Activated naive CD8-positive, alpha-beta T cell treated with anti-CD3 and anti-CD28 coated beads for 36 hours (primary cell): ENCODE measurements at places on chromosomes 3 and 15.

GRCh38 chr3:13528217-13528867, 20.6 kb upstream of the FBLN2 start:
- no peaks in the 10 kb centered on the region for H3K36me3 ChIP-seq
- H3K27me3 ChIP-seq: no peaks in the 10 kb centered on the region
- no peak overlapping the region for H3K27ac ChIP-seq
- H3K4me1 ChIP-seq: no peaks in the 10 kb centered on the region
- no peak overlapping the region for H3K4me3 ChIP-seq
- no peak for DNase-seq

- no peaks in the 10 kb centered on the region for H3K4me1 ChIP-seq
- H3K27me3 ChIP-seq: no peaks in the 10 kb centered on the region
- no peaks in the 10 kb centered on the region for H3K36me3 ChIP-seq
- no peak overlapping the region for H3K27ac ChIP-seq
Observed at GRCh38 chr3:22996920-22997571, 206.1 kb upstream of the UBE2E2 start.

DNA sequence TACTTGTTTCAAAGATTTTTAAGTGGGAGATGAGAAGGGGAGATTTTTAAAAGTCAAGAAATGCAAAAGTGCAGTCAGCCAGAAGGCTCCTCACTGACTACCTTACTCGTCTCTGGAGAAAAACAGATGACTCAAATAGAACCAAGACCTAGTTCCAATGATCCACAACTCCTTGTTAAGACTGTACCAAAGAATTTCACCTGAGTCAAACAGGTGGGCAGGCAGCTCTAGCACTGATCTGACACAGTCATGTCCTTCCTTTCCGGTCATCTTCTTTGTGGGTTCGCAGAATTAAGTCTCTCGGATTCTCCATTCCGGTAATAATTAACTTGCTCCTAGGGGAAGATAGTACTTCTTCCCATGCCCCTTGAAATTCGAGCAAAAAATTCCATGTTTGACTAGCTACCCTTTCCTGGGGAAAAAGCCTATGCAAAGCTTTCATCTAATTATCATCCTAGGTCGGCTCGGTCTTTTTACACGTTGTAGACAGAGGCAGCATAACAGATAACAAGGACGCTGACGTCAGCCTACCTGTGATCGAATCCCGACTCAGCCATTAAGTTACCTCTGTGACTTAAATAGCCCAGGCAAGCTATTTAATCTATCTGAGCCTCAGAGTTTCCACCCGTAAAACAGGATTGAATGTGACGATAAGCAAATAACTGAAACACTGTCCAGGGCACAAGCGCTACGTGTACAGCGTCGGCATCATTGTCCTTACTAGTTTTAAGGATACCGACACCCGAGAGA, 758 bp downstream of the SELENOK start:
- peaks cover 6% of the 10 kb centered on the region for H3K27me3 ChIP-seq
- peak; percentile 31 for DNase-seq
- H3K27ac ChIP-seq: peak overlapping the region; percentile 97
- peaks cover 42% of the 10 kb centered on the region for H3K4me1 ChIP-seq
- peaks cover 50% of the 10 kb centered on the region for H3K36me3 ChIP-seq
- H3K4me3 ChIP-seq: peak overlapping the region; percentile 91

DNA sequence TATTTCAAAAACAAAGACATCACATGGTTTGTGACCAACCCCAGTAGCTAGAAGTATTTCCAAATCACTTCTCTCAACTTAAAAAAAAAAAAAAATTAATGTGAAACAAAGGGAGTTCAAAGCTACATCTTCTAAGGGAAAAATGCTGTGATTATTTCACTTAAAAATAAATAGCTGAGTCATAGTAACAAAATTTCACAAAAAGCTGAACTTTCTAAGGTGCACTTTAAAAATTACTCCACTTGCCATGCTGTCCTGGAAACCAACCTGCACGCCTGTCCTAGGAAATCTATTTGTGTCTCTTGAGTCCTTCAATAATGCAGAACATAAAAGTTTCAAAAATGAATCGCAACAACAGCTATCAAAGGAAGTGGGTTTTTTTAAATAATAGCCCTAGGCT, 1.8 kb downstream of the ACAP2 start:
- H3K27ac ChIP-seq: peak overlapping the region; percentile 91
- peak overlapping the region; percentile 89 for H3K4me3 ChIP-seq
- H3K27me3 ChIP-seq: no peaks in the 10 kb centered on the region
- H3K36me3 ChIP-seq: peaks cover 4% of the 10 kb centered on the region
- no peak for DNase-seq

DNA sequence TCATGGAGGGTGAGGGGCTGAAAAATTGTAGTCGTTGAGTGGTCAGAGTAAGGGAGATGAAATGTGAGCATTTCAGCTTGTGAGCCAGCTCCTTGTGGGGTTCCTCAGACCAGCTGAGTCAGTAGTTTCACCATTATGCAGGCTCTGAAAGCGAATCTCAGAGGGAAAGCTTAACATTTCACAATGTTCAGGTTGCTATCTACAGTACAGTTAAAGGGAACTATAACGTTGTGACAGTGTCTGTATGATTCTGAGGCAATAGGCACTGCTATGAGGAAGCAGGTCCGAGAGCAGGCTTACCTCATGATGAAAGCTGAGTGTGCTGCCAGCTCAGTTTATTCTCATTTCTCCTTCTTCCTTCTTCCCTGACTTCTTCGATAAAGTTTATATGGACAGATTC, 469.6 kb downstream of the EDEM1 start:
- no peaks in the 10 kb centered on the region for H3K4me1 ChIP-seq
- no peak overlapping the region for H3K4me3 ChIP-seq
- no peak overlapping the region for H3K27ac ChIP-seq
- no peak for DNase-seq
- no peaks in the 10 kb centered on the region for H3K27me3 ChIP-seq
- H3K36me3 ChIP-seq: no peaks in the 10 kb centered on the region

DNA sequence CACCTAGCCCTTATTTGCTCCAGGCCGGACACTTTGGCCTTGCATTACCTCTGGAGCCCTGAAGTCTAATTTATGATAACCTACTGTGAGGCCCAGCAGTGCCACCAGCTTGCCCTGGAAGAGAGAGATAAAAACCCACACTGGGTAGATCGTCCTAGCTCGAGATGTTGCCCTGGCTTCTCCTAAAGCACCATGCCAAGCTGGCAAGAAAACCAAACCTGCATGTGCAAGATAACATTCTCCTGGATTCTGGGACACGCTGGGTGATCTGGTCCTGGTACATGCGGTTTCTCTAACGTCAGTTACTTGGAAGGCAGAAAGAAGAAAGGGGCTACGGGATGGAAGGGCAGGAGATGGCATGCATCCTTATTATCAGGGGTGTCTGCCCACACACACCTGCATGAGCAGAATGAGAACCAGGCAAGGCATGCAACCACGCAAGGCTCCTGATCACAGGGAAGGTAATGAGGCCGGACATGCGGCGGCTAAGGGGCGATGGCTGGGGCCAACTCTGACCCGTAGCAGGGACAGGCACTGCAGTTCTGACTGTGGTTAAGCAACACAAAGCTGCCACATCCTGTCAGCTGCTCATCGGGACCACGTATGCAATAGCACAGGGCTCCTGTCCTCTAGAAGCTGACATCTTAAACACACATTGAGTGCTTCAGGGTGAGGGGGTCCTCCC, 73.0 kb downstream of the OXNAD1 start:
- H3K27ac ChIP-seq: peak overlapping the region; percentile 83
- DNase-seq: peak; percentile 54
- no peaks in the 10 kb centered on the region for H3K27me3 ChIP-seq
- peak overlapping the region; percentile 42 for H3K4me3 ChIP-seq
- peaks cover 68% of the 10 kb centered on the region for H3K36me3 ChIP-seq

- peaks cover 4% of the 10 kb centered on the region for H3K27me3 ChIP-seq
- H3K4me1 ChIP-seq: peaks cover 23% of the 10 kb centered on the region
- no peak overlapping the region for H3K27ac ChIP-seq
- peaks cover 6% of the 10 kb centered on the region for H3K36me3 ChIP-seq
Observed at GRCh38 chr3:158727206-158728060, 4.8 kb downstream of the RARRES1 start.

DNA sequence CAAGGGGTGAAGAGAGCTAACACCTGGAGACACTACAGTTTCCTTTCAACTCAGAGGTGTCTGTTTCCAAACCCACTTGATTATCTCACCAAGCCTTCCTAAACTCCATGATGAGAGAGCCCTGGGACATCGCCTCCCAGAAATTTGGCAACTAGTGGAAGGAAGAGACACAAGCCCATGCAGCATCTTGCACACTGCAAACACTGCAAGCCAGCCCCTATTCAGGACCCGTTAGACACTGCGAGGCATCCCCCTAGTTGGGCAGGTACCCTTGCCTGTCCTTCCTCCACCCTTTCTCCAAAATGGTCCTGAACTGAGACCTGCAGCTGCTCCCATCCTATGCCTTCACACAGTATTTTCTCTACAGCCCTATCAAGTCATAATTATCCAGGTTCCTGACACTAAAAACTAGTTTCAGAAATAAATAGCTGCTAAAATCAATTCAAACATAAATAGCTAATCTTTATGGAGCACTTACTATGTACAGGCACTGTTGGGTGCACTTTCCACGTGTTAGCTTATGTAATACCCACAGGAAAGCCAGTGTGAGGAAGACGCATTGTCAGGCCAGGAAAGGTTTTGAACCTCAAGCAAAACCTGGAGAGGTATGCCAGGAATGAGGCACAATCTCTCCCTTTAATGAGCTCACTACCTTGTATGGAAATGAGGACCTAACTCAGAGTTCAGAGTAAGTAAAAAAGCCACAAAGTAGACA, 2.8 kb downstream of the MAGI1 start:
- no peak overlapping the region for H3K27ac ChIP-seq
- H3K27me3 ChIP-seq: peaks cover 77% of the 10 kb centered on the region
- H3K4me1 ChIP-seq: peaks cover 10% of the 10 kb centered on the region
- H3K4me3 ChIP-seq: no peak overlapping the region
- no peaks in the 10 kb centered on the region for H3K36me3 ChIP-seq
- no peak for DNase-seq

DNA sequence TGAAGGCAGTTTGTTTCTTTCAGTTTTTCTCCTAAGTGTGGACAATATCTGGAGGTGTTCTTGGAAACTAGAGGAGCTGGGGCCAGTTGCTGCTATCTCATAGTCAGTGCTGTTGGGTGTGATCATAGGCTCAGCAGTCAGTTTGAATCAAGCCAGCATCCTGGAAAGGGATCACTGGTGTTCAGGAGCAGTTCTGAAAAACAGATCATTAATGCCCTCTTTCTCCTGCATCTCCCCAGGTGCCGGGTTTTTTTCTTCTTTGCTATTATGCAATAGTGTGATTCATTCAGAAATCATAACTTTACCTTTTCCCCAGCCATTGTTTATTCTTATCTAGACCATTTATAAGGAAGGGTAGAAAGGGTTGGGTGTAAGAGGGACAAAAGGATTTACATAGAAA, 24.0 kb downstream of the LNP1 start:
- no peaks in the 10 kb centered on the region for H3K36me3 ChIP-seq
- no peak for DNase-seq
- H3K4me3 ChIP-seq: no peak overlapping the region
- H3K27me3 ChIP-seq: peaks cover 6% of the 10 kb centered on the region
- H3K4me1 ChIP-seq: no peaks in the 10 kb centered on the region

- peaks cover 5% of the 10 kb centered on the region for H3K27me3 ChIP-seq
- H3K4me3 ChIP-seq: no peak overlapping the region
- no peak overlapping the region for H3K27ac ChIP-seq
- no peaks in the 10 kb centered on the region for H3K36me3 ChIP-seq
- H3K4me1 ChIP-seq: no peaks in the 10 kb centered on the region
Observed at GRCh38 chr3:151556596-151556995, 95.7 kb upstream of the IGSF10 start.
